Activated CD8-positive, alpha-beta memory T cell treated with anti-CD3 and anti-CD28 coated beads for 1 hour (primary cell): ENCODE measurements at places on chromosomes 6 and 20.

DNA sequence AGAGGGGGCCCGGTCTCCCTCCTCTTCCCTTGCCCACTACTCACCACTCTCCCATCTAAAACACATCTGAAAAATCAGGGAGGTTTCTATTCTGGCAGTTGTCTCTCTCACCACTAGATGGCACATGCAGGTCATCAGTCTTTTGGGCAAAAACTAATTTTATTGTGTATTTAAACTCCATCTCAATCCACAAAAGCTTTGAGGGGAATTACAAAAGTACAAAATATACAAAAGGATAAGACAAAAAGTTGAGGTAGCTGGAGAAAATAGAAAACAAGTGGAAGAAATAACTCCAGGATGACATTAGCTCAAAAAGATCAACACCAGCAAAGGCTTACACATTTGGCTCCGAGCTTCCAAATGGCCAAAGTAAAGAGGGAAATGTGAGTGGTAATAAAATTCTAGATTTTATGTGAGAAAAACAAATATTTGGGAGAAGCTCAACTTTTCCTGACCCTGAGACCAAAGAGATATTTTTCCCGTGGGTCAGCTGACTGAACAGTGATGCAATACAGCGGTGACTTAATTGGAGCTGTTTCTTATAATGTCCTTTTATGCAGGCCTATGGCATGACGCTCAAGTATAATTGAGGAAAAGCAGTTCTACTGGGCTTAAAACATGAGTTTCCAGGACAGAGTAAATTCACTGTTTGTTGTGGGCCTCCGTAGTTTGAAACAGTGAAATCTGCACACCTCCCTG, 79.8 kb upstream of the CHD6 start:
- DNase-seq, result no peak

- DNase-seq, result no peak
These were observed 85.7 kb downstream of the SHLD1 start for GRCh38 chr20:5835871-5836270.

GRCh38 chr6:99334526-99335127, 14.8 kb downstream of the FAXC start:
- no peak for DNase-seq

DNA sequence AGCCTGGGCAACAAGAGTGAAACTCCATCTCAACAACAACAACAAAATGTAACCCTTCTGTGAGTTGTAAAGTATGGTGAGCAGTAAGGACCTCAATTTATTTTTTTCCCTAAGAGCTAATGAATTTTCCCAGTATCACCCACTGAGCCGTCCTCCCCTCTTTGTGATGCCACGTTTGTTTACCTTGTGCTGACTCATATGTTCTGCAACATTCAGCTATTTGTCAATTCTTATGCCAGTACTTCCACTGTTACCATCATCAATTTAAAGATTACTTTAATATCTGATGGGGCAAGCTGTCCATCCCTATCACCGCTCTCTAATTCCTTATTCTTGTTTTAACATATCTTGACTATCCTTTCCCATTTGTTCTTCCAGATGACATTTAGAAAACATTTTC, 37.5 kb downstream of the MAK start:
- no peak for DNase-seq

DNA sequence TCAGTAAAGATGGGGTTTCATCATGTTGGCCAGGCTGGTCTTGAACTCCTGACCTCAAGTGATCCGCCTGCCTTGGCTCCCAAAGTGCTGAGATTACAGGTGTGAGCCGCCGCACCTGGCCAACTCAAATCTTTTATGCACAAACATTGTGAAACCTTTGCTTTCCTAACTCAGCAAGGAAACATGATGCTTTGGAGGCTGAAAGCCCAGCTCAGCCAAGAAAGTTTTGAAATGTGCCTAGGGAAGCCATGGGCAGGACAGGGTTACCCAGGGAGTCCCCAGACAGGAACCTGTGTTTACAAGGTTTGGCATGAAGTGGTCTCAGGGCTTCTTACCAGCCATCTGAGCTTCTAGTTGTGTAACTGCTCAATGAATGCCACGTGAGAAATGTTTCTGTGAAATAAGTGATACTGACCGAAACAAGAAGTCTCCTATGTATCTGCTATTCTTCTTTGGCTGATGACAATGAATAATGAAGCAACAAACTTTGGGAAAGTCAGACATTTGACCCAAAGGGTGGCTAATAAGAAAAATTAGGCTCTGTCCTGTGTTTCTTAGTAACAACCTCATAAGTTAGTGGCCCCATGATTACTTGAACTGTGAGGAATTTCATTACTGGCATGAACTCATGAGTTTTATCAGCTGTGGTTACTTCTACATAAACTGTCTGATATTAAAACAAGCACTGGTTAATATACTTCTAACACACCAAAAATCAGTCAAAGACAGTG, 163.5 kb downstream of the KIF6 start:
- DNase-seq, result no peak

DNA sequence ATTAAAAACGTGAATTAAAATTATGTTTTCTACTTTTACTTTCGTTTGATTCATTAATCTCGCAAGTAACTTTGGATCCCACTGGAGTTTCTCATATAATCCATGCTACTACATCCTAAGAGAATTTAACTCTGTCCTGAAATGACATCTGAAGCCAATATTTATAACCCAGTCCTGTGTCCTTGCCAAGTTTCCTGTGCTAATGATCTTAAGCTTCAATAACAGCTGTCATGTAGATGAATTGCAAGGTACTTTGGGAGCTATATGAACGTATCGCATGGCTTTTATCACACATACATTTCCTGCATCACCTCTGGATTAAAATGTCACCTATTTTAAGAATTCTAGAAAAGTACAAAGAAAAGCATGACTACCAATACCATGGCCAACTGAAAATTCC, 833.8 kb upstream of the CITED2 start:
- no peak for DNase-seq

GRCh38 chr6:79989641-79990040, 14.8 kb upstream of the TTK start:
- no peak for DNase-seq

- no peak for DNase-seq
These were observed 22.2 kb upstream of the TXLNB start for GRCh38 chr6:139313784-139314545.

DNA sequence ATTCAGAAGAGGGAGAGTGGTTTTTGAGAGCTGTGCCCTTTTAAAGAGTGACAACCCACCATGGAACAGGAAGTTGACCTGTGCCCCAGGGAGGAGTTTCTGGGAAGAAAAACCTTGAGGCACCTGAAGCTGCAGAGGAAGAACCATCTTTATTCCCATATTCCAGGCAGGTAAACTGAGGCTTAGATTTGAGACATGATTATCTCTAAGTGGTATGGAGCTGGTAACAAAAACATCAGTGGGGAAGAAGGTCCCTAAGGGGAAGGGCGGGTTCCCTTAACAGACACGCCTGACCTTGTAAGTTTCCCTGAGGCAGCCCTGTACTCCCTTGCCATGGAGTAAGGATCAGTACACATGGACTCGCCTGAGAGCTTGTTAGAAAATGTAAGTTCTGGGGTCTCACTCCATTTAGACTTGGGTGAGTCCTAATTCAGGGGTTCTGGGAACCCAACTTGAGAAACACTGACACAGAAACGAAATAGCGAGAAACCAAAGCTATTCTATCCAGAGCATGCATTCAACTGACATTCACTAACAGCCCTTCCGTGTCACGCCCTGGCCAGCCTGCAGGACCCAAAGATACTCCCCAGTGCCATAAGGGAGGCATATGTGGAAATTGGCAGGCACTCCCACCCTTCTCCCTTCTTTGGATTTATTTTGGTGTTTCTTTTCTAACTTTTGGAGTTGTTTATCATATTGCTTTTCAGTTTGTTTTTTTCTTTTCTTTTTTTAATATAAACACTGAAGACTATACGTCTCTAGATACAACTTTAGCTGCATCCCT, 90.9 kb downstream of the DLGAP4 start:
- no peak for DNase-seq

DNA sequence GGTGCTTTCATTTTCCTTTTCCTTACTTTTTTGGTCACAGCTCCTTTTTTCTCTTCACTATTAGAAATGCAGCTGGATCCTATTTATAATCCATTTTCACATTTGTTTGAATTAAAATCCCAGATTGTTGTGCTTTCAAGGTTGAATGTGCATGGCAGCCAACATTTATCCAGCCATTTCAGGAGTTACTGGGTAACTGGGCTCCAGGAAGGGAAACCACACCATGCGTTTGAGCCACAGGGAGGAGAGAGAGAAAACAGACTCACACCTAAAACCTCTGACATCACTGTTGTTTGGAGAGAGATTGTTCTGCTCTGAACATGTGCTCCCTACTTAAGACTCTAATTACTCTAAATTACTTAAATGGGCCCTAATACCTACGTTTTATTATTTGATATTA, 173.4 kb downstream of the BMP2 start:
- no peak for DNase-seq

DNA sequence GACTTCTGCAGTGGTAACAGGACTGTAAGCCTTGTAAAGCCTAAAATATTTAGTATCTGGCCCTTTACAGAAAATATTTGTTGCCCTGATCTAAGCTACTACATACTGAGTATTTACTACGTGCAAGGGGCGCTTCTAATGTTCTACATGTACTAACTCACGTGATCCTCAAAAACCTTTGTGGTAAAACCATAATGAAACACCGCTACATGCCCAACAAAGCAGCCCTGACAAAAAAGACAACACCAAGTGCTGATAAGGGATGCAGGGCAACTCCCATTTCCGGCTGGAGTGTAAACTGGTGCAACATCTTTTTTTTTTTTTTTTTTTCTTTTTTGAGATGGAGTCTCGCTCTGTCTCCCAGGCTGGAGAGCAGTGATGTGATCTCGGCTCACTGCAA, 85.0 kb downstream of the SULF2 start:
- no peak for DNase-seq

- no peak for DNase-seq
These were observed 612.3 kb downstream of the UTRN start for GRCh38 chr6:144897441-144897921.

DNA sequence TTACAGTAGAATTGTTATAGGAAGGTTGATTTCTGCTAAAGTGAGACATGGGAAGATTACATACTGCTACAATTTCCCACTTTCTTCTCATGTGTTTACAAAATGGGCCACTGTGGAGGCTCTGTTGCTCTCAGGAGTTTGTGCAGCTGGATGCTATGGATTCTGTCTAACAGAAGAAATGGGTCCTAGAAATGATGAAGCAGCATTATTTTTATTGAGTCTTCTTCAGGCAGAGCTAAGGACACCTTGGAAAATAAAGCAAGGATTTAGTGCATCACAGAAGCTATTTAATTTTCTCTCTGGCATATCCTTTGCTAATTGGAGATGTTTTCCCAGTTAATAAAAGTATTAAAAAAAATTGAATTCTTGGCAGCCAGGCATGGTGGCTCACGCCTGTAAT, 29.2 kb downstream of the CCDC170 start:
- no peak for DNase-seq

GRCh38 chr20:50450881-50451752, 59.1 kb upstream of the PTPN1 start:
- no peak for DNase-seq

GRCh38 chr6:148999929-149000468, 253.2 kb downstream of the UST start:
- DNase-seq, result no peak
